ENCODE measurements at places on chromosomes 3 and 15.

GRCh38 chr3:31166249-31166885 is 271.9 kb upstream of the GADL1 start:
- no peak for DNase-seq

DNA sequence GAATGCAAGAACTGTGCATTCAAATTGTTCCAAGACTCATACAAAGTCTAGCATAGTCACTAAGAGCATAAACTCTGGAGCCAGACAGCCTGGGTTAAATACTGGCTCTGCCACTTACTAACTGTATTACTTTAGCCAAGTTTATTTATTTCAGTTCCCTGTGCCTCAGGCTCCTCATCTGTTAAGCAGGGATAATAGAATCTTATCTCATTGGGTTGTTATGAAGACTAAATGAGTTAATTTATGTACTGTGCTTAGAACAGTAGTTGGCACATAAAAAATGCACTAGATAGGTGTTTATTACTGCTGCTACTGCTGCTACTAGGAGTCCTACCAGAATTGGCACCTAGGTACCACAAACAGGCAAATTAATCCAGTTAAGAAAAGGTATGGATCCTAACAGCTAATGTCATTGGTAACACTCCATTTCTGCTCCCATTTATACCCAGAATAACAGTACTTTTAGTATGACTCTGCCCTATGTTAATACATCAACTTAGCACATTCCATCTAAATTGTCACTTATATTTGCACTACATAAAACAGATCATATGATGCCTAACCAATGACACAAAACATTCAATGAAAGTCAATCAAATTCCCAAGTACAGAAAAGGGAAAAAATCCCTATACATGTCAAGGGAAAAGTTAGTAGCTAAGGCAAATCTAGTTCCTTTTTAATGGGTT is 45.7 kb downstream of the GSK3B start:
- DNase-seq: no peak

DNA sequence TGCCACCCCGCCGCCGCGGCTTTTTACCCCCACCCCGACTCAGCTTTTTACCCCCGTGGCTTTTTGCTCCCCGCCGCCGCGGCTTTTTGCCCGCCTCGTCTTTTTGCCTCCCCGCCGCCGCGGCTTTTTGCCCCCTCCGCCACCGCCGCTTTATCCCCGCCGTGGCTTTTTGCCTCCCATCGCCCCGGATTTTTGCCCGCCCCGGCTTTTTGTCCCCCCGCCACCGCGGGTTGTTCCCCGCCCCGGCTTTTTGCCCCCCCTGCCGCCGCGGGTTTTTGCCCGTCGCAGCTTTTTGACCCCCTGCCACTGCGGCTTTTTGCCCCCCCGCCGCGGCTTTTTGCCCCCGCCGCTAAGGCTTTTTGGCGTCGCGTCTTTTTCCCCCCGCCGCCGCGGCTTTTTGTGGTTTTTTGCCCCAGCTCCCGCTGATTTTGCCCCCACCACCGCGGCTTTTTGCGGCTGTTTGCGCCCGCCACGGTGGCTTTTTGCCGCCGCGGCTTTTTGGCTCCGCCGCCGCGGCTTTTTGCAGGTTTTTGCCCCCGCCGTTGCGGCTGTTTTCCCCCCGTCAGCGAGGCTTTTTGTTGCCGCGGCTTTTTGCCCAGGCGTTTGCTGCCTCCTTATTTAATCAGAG is 597.2 kb downstream of the GOLGA6L6 start:
- no peak for DNase-seq

DNA sequence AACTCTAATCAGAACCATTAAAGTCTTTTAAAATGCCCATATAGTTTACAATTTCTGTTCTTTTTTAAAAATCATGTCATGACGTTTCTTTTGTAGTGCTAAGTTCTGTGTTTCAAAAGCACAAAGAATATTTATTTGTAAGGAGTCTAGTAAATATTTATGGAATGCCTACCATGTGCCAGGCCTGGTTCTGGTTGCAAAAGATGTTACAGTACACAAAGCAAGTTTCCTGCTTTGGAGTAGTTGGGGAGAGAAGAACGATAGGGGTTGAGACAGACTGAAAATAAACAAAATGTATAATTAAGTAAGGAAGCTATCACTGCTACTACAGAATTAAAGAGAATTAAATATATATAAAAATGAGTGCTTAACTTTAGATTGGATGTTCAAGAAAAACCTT is 86.8 kb upstream of the CMSS1 start:
- DNase-seq: no peak

DNA sequence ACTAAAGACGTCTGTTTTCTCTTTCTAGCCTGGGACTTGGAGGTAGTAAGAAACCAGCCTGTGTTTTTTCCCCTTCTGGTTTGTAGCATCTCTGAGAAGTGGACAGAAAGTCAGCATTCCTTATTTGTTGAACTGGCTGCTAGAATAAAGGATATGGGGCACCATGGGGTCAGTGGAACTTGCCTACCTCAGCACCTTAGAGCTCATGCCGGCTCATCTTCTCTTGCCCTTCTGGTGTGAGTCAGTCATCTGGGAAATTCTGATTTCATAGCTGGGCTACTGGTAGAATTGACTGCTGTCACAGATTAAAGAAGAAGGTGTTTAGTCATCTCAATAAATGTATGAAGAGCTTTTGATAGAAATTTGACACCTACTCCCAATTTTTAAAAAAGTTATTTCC is 202.7 kb upstream of the TOPAZ1 start:
- DNase-seq: no peak

- no peak for DNase-seq
These were observed 69.3 kb downstream of the CHRD start for GRCh38 chr3:184449161-184449515.

DNA sequence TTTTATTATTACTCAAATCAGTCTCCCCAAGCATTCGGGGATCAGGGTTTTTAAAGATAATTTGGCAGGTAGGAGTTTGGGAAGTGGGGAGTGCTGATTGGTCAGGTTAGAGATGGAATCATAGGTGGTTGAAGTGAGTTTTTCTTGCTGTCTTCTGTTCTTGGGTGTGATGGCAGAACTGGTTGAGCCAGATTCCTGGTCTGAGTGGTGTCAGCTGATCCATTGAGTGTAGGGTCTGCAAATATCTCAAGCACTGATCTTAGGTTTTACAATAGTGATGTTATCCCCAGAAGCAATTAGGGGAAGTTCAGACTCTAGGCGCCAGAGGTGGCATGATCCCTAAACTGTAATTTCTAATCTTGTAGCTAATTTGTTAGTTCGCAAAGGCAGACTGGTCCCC is 20.6 kb upstream of the TRANK1 start:
- DNase-seq: no peak

DNA sequence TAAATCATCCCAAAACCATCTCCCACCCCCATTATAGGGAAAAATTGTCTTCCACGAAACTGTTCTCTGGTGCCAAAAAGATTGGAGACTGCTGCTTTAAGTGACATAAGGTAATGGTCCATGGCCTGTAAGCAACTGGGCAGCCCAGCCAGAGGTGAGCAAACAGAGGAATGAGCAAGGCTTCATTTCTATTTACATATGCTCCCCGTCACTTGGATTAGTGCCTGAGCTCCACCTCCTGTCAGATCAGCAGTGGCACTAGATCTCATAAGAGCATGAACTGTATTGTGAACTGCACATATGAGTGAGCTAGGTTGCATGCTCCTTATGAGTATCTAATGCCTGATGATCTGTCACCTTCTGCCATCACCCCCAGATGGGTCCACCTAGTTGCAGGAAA is 1159.8 kb upstream of the ALCAM start:
- DNase-seq: no peak

DNA sequence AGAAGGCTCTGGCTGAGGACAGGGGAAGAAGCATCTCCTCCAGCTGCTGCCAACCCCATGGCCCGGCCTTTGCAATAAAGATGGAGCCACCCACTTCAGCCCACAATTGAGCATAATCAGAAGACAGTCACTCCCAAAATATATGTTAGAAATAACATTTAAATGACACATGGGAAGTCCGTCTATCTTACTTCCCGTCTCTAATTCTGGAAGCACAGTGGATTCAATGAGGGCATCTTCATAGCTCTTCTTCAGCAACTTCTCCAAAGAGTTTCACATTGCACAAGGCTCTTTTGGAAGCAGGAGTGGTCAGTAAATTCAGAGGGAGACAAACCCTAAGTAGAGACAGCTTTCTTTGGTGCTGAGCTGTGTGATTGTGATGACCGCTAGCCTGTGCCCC is 67.0 kb upstream of the SEC61A1 start:
- no peak for DNase-seq

DNA sequence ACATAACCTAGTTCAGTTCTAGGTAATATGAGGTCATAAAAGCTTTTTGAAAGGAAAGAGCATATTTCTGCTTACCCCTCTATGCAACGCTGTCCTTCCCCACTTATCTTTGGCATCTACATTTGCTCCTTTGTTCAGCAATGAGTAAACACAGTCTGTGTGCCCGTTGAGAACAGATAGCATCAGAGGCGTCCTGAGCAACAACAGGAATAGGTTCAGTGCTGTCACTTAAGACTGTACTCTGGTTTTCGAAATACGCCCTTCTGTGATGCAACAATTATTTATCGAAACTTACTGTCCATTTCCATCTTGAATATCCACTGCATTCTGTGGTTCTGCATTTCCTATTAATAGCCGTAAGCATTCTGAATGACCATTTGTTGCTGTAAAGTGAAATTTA is 84.4 kb downstream of the BTD start:
- DNase-seq: no peak

DNA sequence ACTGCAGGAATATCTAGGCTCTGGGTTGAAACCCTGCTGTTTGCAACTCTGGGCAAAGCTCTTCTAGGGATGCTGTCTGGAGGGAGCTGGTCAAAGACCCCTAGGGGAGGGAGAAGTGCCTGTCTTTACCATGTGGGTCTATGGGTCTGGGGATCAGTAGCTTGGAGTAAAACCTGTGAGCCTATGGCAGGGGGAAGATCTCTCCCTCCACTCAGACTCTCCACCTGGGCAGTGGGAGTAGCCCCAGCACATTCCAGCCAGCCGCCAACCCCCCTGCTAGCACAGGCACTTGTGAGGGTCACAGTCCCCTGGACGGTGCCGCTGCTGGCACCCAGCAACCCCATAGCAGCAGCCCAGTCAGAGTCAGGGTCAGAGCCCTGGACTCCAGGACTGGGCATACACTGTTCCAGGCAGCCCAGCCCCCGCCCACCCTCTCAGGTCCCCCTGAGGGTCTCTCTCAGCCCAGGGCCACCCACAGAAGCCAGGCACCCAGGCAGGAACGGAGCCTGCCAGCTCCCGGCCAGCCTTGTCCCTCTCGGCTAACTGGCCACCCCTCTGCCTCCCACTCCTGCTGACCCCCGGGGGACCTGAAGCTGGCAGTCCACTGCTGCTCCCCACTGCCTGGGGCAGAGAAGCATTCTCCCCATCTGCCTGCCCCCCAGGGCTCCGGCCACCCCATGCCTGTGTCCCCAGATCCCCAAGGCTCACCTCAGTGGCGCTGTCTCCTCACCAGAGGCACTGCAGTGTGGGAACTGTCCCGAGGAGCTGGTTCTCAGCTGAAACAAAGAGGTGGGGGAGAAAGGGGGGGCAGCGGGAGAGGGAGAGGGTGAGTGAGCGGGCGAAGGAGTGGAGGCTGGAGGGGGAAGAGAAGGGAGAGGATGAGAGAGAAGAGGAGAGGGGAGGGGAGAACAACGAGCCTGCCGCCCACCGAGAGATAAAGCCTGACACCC is 10.8 kb downstream of the GLYCTK start:
- no peak for DNase-seq

DNA sequence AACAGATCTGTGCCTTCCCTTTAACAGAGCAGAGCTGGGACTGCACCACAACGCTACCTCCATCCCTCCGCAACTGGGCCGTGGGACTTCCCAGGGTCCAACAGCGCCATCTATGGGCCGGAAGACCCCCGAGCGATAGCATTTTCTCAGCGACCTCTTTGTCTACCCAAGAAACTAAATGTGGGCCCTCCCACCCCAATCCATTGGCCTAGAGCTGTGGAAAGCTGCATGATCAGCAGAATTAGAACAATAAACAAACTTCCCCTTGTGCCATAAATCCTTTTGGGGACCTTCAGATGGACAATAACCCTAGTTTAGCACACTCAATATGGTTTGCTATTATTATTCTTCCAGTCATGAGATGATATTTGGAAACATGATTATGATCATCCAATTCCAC is 74.8 kb upstream of the NTRK3 start:
- peak; percentile 62 for DNase-seq

GRCh38 chr3:183578179-183578578 is 22.7 kb upstream of the KLHL6 start:
- no peak for DNase-seq

DNA sequence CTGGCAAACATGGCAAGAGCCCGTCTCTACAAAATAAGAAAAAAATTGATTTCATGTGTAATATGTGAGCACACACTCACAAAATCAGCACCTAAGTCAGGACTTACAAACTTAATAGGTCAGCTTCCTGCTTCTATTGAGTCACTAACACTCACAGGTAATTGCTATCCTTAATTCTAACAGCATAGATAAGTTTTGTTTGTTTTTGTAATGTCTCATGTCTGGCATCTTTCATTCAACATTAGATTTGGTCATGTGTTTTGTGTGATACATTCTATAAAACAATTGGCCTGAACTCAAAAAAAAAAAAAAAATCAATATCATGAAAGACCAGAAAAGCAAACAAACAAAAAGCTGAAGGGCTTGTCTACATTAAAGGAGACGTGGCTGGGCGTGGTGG is 564.7 kb downstream of the AGBL1 start:
- no peak for DNase-seq

- DNase-seq: no peak
These were observed 125.0 kb upstream of the CGNL1 start for GRCh38 chr15:57251308-57251707.

- DNase-seq: no peak
These were observed 25.3 kb downstream of the TRAK1 start for GRCh38 chr3:42116466-42116865.

DNA sequence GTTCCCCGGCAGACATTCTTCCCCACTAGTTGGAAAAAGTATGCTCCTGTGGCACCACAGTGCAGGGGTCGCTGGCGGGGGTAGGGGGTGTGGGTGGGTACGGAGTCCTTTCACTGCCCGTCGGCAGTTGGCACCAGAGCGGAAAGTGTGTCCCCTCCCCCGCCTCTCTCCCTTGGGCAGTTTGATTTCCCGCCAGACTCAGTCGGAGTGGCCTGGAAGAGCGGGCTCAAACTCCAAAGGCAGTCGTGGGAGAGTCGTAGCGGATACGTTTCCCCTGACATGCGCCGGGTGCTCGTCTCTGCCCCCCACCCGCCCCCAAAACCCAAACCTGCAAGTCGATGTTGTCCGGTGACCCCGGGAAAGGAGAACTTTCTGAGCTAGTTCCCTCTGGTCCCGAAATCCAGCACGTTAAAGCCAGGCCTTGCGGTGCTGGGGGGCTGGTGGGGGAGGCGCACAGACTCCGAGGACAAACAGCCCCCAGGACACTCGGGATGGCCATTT is 4.4 kb upstream of the FOXB1 start:
- no peak for DNase-seq

GRCh38 chr15:92820236-92821021 is 79.7 kb upstream of the CHD2 start:
- DNase-seq: peak; percentile 97

- DNase-seq: no peak
These were observed 497.9 kb upstream of the SGO1 start for GRCh38 chr3:20683910-20684309.

- no peak for DNase-seq
These were observed 157.5 kb upstream of the RGMA start for GRCh38 chr15:93246266-93247242.
